ENCODE measurements at places on chromosomes 12 and 14.

DNA sequence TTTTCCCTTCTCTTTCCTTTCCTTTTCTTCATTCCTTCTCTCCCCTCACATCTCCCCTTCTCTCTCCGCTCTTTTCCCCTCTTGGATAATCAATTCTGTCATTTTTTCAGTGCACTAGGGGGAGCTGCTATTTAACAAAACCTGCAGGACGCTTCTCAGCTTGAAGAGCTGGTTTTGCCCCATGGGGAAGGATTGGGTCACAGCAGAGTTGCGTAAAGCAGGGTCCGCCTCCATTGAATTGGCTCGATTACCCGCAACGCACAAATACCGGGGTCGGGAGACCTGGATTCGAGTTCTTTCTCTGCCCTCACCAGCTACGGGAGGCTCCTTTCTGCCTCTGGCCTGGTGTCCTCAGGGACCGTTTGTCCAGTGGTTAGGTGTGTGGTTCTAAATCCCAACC is 42.1 kb upstream of the CHGA start:
- DNase-seq = no peak

DNA sequence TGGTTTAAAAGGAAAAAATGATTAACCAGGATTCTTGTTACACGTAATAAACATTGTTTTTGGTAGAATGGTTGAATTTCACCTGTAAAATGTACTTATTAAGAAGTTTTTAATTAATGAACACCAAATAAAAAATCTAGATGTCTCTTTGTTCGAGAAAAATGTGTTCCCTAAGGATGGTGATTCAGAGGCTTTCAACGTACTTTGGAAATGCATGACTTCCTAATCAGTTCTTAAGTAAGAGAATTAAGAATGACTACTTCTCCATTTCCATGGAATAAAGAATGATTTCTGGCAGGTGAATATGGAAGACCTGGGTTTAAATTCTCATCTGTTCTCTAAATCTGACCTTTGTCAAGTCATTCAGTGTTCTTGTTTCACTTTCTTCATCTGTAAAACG is 428.6 kb downstream of the KCNH5 start:
- no peak for DNase-seq

DNA sequence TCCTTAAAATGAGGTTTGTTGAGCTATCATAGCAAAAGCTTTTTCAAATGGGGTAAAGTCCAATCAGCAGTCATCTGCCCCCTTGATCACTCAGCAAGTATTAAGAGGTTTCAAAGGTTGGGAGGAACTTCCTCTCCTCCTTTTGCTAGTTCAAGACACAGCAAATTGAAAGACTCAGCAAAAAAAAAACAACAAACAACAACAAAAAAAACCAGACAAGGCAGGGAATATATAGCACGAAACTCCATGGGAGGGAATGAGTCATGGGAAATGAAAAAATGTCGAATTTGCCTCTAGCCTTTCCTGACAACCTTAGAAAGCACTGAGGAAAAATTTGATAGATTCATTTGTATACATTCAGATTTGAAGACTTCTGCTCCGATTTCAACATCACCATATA is 1.6 kb upstream of the SLC7A8 start:
- no peak for DNase-seq

DNA sequence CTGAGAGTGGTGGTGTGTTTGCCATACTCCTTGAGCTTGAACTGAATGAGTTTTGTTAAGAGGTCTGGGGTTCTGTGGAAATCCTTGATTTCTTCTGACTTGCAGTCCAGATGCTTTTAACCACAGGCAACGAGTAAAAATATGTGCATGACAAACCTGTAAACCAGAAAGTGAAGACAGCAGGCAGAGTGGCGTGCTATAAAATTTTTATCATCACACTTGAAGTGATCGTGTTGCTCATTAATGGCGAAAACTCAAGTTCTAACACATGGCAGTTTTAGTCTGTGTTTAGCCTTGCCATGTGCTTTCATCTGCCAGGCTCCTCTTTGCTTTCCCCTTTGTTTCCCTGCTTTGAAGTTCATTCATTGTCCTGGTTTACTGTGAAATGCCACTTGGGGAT is 28.0 kb downstream of the TXNRD1 start:
- DNase-seq = no peak

DNA sequence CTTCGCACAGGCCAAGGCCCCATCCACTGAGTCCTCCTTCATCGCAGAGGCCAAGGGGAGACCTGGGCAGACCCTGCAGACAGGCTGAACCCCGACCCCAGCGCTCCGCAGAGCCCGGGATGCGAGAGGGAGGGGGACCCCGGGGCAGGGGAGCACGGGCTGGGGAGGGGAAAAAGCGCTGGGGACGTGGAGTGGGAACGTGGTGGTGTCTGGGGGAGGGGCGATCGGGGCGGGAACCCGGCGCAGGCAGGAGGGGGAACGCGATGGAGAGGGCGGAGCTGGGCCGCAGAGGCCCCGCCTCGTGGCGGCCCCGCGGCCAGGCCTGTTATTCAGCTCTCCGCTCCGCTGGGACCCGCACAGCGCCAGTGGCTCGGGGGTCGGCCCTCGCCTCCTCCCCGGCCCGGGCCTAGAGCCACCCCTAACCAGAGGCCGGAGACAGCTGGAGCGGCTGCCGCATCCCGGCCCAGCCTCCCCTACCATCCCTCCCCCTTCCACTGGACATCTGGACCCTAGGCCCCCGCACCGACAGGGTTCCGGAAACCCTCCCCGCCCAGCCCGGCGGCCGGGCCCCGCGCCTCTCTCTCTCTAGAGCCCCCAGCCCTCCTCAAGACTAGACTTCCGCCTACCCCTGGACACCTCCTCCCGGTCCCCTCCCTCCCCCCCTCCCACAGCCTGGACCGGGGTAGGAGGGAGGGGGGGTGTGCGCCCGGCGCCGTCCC is at the start of gene ARHGEF25:
Gene ARHGEF25 (plus strand): TSS at position 328 of the 719 bp plus-strand sequence. CDS start 460 bp downstream, outside the sequence.
- peak; percentile 51 for DNase-seq

GRCh38 chr12:123034865-123035264 is 54.4 kb downstream of the ARL6IP4 start:
- DNase-seq = no peak

- no peak for DNase-seq
Measured at GRCh38 chr14:103343164-103343879, 9.3 kb downstream of the EIF5 start.

GRCh38 chr14:102975662-102976061 is 53.2 kb downstream of the AMN start:
- no peak for DNase-seq

DNA sequence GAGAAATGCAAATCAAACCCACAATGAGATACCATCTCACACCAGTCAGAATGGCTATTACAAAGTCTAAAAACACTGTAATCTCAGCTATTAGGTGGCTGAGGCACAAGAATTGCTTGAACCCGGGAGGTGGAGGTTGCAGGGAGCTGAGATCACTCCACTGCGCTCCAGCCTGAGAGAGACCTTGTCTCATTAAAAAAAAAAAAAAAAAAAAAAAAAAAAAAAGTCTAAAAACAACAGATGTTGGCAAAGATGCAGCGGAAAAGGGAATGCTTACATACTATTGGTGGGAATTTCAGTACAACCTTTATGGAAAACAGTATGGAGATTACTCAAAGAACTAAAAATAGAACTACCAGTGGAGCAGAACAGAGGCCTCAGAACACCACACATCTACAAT is 19.0 kb upstream of the ATF7 start:
- no peak for DNase-seq

GRCh38 chr12:29706311-29706710 is 77.4 kb downstream of the TMTC1 start:
- DNase-seq = no peak

GRCh38 chr12:19186722-19187661 is 57.5 kb downstream of the PLEKHA5 start:
- DNase-seq = no peak

DNA sequence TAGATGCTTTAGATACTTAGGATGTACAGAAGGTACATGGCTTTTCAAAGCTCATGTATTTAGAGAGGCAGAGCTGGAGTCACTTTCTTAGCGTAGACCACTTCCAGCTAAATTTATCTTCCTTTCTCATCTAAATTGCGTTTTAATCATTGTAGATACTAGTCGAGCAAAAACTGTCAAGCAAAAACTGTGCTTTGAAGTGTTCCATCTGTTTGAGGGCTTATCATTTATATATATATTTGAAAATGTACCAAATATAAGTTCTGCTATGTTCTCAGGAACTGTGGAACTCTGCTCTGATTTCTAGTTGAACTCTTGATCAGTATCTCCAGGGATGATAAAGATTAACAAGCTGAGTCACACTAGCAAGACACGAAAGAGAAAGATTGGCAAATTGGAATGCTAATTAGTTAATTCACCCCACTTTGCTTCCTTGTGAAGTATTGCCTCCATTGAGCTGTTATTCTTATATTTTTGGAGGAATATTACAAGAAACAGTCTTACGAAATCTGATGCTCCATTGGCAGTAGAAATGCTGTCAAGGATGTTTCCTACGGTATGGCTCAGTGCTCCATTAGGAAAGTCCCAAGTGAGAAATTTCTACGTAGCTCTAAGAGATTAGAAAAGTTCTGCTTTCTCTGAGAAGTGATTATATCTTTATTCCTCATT is 310.7 kb downstream of the AEBP2 start:
- DNase-seq = no peak

DNA sequence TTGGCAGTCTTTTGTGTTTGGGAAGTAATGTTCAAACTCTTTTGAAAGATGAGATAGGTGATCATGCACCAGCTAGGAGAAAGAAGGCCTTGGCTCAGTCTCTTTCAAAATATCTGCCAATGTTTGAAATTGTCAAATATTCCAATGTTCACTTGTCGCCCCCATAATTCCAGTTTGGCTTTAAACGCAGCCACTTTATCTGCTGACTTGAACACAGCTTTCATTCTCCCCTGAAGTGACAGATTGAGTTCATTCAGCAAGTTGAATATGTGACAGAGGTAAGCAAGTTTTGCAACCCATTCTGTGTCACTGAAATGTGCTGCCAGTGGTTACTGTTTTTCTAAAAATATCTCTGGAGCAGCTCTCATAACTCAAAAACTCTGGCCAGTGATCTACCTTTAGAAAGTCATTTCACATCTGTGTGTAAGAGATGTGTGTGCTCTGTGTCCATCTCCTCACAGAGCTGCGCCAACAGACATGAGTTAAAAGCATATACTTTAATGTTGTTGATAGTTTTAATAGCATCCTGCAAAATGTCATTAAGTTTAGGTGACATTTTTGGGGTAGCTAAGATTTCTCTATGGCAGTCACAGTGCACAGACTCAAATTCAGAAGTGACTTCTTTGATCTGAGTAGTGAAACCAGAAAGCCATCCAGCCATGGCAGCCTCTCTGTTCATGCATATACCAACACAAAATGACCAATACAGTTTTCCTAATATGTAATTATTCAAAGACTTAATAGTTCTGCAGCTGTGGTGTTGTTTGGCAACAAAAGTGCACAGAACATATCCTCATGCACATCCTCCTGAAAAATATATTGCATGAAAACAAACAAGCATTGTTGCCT is 614.3 kb upstream of the MIS18BP1 start:
- DNase-seq = no peak

GRCh38 chr12:63318313-63318712 is 167.3 kb upstream of the AVPR1A start:
- no peak for DNase-seq

- DNase-seq = peak; percentile 40
Measured at GRCh38 chr12:132327336-132328171, 1.8 kb downstream of the GALNT9 start.

- no peak for DNase-seq
Measured at GRCh38 chr14:50875359-50876070, 3.7 kb downstream of the ABHD12B start.

DNA sequence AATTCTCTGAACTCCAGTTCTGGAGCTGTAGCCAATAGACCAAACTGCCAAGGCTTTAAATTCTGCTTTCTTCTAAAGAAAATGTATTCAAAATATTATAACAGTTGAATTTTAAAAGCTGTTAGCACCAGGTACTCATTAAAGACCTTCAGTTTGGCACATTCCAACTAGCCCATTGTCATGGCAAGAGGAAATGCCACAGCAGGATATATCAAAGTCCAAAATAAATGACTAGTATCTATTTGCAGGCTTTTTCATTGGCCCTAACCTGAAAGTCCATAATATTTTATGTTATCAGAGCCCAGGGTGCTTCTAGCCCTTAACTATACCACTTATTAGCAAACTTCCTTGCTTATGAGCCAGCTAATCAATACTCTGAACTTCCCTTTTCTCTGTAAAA is 3.1 kb upstream of the RIC8B start:
- DNase-seq = no peak

- no peak for DNase-seq
Measured at GRCh38 chr12:14997998-14998397, 25.2 kb downstream of the PDE6H start.

GRCh38 chr14:90616881-90617280 is 199.3 kb downstream of the TTC7B start:
- DNase-seq = no peak

DNA sequence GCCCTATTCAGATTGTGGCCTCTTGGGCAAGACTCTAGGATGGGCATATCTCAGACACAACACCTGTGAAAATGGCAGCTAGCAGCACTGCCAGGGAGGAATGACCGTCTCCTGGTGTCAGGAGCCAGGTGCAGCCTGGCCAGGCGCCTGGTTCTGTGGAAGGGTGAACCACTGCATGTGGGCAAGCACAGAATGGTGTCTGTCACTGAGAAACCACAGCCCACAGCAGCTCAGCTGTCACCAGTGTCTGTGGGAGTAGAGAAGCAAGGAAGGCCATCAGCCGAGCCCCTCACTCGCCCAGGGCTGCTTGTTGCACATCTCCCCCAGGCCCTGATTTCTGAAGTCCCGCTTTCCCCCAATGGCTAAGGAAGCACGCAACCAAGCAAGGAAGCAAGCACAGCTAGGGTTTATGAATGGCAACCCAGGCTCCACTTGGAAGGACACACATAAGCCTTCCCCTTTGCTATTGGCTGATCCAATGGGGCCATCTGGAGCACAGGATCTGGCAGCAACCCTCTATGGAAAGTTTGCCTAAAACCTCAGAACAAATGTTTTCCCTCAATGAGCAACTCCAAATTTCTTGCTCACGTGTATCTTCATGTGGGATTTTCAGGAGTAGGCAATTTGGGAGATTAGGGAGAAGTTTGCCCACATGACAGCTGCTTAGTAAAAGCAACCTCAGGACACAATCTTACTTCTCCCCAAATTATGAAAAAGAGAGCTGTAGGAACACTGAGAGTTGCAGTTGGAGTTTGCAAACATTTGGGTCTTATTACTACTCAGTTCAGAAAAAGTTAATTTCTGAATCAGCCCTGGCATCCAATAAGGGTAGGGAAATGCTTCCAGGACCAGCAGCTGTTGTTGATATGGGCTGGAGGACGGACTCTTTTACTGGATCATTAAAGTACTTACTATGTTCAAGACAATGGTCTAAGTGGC is 44.7 kb downstream of the GPHB5 start:
- DNase-seq = peak; percentile 21

- DNase-seq = peak; percentile 89
Measured at GRCh38 chr14:91396959-91397815, 20.4 kb downstream of the CCDC88C start.

- no peak for DNase-seq
Measured at GRCh38 chr14:76191297-76191696, 39.6 kb downstream of the GPATCH2L start.

GRCh38 chr12:57983146-57983857 is 41.9 kb downstream of the ATP23 start:
- peak; percentile 26 for DNase-seq
